HFFc6 (cell line): ENCODE measurements at places on chromosomes 3 and 15. TPM values are rescaled to one million over a fixed set of nuclear protein-coding genes. Genes with fewer than 3 reads are reported as not detected.
A peak's percentile ranks its signal among the peaks of the same experiment; 100 is the strongest.

Gene MDFIC2
- total RNA-seq = not detected in 3 replicates

Gene IVD
- 53.5 to 71.1 TPM (median 69.9 TPM) in 3 replicates for total RNA-seq

DNA sequence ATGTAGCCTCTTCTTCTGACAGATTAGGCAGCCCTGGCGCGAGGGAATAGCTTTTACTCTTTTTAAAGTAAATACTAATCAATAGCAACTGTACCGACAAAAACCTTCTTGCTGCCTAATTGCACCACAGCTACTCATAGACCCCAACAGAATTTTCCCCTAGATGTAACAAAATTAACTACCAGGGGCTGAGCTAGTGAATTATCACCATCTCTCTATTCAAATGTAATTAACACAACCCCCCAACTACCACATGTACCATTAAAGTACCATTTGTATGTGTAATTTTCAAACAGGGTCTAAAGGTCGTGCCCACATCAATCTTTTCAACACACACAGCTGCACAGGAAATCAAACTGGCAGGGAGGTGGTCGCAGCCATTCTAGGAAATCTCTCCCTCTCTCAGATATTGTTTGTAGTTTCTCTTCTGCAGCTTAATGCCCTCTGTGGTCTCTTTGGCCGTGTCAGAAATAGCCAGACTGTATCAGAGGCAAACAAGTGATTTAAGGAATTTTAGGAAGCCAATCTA lies 322.9 kb downstream of the RORA start:
- DNase-seq = no peak

Gene IL20RB
- total RNA-seq = 0.37 to 1.5 TPM (median 1.4 TPM) in 3 replicates

Gene TNNC1
- not detected in 3 replicates for total RNA-seq

Gene LDHAL6B
- not detected in 3 replicates for total RNA-seq

Gene GABRR3
- total RNA-seq = not detected in 3 replicates

DNA sequence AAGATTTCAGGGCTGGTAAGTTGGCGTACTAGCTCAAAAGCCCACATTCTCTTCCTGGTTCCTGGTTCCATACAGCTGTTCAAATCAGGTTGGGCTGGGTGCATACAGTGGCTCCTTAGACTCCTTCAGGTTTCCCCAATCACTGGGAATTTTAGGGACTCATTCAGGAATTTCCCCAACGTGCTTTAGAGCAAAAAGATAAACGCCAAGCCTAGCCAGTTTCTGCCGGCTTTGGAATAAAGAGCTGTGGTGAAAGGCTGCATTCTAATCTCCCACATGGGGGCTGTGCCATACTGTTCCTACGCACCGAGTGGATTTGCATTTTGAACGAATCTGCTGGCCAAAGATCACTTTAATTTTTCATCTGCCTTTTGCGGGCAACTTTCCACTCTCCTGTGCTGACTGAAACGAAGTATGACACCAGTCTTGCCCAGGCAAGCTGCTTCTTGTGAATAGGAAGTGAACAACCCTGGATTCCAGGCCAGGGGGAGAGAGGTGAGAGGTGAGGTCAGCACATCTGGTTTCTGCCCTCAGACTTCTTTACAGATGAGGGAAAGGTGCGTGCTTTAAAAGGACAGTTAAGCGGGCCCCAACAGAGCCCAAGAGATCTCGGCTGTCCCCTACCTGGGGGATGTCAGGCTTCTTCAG lies 184.2 kb upstream of the PDZRN3 start:
- DNase-seq = no peak

Gene OXTR
- total RNA-seq = 641 to 882 TPM (median 682 TPM) in 3 replicates

DNA sequence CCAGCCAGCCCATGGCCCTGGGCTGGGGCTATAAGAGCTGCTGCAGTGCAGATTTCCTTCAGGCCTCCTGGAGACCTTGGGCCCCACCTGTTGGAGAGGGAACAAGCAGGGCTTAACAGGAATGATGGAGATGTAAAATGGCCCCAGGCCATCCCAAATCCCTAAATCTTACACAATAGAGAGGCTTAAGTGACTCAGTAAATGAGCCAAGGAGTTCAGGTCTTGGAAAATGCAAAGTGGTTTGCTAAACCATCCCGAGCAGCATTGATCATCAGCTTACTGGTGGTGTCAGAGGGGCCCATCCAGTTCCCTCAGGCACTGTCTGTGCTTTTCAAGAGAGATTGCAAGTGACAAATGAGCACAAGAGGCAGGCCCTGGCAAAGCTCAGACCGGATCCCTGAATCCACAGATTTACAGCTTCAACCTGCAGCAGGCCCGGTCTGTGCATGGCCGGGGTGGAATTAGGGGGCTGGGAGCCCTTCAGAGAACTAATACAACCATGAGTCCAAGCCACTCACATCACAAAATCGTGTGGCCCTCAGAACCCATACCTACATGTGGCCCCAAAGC lies 325.4 kb downstream of the UACA start:
- no peak for DNase-seq

DNA sequence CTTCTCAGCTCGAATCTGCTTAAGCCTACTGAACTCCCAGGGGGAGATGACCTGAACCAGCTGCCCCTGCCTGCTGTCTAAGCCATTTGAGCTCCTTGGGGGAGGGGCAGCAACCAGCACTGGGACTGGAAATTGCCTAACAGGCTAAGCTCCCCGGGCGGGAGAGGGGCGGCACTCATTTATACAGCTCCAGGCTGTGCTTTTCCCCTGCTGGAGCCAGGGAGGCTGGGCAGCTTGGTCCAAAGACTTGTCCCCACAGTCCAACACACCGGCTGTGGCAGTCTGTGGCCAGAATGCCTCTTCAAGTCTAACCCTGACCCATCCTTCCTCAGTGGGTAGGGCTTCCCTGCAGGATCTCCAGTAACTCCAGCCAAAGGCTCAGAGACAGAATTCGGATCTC lies 1241.5 kb downstream of the ROBO2 start:
- no peak for DNase-seq

DNA sequence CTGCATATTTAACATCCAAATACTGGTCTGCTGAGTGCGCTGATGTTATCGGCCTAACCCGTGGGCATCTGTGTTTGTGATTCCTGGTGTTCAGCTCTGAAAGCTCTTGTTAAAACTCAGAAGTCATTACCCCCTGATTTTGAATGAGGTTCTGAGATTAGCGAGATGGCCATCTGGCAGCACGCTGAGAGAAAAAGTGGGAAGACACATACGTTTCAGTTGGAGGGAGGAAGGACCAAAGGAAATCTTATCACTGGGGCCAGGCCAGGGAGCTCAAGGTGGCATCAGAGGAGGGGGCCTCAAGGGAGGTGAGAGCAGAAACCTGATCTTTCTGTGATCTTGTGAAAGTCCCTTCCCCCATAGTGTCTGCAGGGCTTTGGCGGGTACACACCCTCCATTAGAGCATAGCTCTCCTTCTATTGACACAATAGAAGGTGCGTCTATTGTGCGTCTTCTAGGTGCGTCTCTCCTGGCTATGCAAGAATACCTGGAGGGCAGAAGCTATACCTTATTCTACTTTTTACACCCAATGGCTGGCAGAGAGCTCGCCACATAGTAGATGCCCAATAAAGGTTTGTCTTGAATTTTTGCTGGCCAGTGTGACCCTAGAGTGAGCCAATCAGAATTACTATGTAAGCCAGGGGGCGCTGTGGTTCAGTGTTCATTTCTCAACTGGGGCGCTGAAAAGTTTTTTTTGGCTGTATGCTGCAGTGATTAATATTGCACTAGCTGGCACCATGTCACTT lies 182.4 kb downstream of the SHQ1 start:
- peak; percentile 9 for DNase-seq

DNA sequence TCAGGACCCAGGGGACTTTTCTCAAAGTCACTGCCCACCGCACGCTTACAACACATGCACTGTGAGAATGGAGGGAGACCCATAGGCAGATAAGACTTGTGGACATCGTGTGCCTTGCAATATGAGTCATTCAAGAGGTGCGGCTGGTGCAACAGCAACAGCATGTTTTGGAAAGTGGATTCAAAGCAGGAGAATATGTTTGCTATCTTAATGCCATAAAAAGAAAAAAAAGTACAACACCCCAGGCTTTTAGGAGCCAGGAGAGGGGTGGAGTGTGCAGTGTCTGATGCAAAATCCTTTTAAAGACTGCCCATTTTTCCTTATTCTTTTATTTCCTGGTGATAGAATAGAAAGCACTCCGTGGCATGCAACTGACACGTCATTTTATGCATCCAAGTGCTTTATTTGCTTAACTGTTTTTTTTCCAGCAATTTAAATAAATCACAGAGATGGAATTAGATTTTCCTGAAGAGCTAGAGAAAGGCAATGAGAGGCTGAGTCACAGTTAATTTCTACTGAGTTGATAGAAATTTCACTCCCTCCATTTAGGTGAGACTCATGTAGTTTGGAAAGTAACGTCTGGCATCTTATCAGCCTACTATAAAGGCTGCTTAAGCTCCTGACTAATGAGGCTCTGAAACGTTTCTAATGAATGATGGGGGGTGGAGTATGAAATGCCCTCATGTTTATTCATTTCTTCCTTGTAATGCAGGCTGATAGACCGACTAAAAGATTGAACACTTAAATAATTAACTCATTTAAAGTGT lies 96.4 kb downstream of the NSUN3 start:
- DNase-seq = peak; percentile 19
